ENCODE measurements at places on chromosomes 12 and 14.
A peak's percentile ranks its signal among the peaks of the same experiment; 100 is the strongest.

GRCh38 chr14:35883677-35884293, 57.6 kb downstream of the BRMS1L start:
- no peak for DNase-seq

DNA sequence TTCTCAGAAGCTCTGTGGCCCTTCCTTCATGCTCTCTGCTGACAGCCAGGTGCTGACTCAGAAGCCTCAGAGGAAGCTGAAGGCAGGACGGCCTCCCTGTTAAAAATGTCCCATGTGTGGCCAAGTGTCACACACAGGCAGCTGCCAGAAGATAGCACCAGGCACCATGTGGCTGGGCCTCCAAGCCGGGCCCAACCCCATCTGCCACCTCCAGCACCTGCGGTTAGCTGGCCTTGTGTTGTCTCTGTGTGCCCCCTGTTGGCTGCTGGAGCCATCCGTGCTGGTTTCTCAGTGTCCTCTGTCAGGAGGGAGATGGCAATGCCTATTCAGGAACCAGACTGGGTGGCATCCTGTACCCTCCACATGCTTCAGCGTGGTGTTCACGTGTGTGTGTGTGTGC, 63.2 kb downstream of the TSPAN11 start:
- no peak for DNase-seq

DNA sequence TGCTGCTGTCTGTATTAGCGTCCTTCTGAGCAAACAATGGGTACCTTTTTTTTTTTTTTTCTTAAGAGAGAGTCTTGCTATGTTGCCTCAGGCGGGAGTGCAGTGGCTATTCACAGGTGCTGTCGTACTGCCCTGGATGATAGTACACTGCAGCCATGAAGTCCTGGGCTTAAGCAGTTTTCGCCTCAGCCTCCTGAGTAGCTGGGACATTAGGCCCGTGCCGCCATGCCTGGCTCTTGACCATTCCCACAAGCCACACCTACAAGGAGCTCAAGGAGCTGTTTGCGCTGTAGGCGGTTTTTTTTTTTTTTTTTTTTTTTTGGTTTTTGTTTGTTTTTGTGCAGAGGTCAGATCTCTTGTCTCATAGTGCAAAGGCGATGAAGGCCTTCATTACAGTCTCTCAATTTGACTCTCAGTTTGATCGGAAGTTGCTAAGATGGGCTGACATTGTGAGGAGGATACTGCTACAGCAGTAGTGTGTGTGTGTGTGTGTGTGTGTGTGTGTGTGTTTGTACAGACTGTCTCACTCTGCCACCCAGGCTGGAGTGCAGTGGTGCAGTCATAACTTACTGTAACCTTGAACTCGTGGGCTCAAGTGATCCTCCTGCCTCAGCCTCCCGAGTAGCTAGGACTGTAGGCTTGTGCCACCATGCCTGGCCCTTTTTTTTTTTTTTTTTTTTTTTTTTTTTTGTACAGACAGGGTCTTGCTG, 34.2 kb downstream of the TRAF3 start:
- DNase-seq: no peak

DNA sequence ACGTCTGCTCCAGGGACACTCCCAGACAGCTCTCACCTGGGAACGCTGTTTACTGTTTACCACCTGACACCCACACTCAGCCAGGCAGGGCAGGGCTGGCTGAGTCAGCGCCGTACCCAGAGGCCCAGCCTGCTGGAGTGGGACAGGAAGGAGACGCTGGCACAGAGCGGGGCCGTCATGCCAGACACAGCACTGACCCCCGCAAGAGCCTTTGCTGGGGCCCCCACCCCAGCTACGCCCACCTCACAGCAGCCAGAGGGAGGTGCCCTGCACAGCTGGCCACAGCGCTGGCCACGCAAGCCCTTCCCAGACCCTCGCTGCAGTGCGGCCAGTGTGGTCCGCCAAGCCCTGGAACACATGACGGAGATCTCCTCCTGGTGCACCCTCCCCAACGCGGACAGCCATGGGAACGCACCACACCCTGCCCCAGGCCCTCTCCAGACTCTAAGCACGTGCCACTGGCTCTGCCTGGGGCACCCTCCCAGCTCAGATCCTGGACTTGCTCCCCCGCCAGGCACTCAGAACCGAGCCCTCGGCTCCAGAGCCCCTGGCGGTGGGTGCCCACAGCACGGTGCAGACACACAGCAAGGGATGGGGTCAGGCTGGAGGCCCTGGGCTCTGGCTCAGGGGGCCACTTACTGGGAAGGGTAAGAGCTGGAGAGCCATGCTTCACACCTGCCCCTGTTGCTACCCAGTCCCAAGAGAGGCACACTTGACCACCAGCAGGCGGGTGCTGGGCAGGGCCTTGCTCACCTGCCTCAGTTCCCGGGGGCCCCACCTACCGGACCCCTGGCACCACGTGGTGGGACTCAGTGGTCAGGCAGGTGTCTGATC, 5.7 kb downstream of the AHNAK2 start:
- no peak for DNase-seq

GRCh38 chr12:4224206-4224889, 49.2 kb upstream of the CCND2 start:
- DNase-seq: no peak

DNA sequence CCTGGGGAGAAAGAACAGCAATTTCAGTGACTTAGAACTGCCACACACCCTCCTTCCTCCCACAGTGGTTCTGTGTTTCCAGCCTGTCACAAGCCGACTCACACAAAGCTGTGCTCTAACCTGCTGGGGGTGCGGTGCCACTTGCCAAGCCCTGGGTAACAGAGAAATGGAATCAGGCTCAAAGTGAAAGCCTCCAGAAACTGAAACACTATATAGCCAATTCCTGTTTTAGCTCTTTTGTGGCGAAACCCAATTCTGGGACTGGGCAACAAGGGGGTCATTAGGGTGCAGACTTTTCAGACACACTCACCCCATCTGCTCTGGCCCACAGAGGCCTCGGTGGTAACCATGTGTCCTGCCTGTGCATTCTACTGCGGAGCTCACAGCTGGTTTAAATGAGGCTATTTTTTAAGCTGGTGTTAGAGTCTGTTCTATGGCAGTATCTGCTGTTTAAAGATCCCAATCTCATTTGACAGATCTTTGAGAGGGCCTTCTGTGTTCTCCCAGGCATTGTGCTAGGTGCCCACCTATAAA, 15.2 kb upstream of the ACTR6 start:
- no peak for DNase-seq

DNA sequence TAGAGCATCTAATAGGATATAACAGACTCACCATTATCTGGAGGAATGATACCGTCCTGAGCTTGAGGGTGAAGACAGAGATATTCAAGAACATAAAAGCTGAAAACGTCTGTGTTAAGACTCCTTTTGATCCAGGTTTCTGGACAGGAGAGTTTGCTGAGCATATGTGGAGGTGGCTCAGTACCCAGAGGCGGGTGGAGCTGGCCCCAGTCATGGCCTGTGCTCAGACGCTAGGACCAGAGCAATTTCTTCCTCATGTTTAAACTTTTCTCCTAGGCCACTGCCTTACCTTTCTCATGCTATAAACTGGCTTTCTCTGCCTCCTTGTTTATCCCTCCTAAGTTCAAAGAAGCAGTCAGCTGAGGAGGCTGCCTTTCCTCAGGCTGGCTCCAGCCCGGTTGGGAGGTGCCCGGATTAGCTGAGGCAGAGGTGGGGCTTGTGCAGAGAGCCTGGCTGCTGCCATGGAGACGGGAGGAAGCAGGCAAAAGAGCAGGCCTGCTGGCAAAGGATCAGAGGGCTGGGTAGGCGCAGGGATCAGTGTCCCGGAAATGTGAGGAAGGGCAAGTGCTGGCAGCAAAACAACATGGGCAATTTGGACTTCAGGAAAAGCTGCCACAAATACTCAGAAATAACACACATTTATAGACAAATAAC, 13.7 kb downstream of the COA8 start:
- peak; percentile 59 for DNase-seq

DNA sequence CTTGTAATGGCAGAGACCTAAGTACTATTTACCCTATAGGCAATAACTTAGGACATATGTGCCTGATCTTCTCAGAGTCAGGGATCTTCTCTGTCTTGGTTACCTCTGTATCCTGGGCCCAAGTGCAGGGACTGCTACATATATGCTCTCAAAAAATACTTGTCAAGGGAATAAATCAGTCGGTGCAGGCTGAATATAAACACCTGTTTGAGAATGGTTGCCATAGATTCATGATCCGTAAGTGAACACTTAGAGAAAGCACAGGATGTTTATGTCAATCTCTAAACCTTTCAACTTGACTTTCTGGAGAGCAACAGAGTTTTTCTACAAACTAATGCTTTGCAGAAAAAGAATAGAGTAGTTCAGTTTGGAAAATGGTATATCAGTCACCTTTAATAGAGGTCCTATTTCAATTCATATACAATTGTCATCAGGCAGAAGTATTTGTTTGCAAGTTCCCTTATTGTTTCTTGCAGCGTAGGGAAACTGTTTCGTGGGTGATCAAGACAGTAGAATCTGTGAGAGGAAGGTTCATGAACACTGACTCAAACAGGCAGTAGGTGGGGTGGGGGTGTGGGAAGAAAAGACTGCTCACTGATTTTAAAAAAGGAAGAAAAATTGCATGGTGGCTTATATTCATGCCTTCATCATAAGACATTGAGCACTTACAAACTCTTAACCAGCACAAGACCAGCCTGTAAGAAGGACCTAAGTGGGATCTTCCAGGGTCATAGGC, 6.0 kb upstream of the UBE2N start:
- DNase-seq: no peak

DNA sequence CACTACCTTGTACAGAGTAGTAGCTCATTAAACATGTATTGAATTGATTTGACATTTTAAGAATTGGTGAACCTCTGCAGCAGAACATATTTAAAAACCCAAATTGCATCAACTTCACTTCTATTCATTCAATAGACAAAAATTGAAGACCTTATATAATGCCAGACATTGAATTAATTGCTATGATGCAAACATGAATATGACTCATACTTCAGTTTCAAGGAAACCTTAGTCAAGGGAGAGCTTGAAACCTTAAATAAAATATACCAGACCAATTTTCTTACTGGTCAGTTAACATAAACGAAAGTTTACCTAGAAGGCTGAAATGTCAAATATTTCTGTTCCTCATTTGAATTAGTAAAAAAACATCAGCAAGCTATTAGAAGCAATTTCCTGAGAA, 5.0 kb upstream of the MGAT4C start:
- no peak for DNase-seq

- DNase-seq: no peak
These were observed 19.5 kb downstream of the TTC9 start for GRCh38 chr14:70660967-70661893.

DNA sequence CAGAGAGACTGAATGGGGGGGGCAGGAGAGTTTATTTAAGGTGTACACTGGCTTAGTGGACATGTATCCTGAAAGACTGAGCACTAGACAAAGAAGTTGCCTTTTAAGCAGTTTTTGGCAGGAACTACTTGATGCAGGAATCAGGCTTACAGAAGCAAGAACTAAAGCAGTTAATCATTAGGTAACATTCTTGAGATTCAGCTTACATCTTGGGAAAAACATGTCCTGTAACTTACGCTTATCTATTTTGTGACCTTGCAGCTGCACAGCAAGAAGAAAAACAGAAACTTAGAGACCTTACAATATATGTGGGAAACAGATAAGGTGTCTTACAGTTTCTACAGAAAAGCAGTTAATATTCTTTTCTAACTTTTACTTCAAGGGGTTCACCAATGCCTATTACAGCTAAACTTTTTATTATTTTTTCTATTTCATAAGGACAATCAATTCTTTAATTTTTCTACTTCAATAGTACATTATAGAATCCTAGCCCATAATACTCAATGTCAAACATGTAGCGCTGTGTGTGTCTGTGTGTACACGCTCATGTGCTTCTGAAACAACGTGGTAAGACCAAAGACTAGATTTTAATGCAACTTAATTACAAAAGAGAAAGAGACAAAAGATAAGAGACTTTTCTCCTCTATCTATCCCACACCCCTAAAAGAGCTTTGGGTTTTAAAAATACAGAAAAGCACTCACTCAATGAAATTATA, 276.9 kb downstream of the PRKD1 start:
- no peak for DNase-seq

DNA sequence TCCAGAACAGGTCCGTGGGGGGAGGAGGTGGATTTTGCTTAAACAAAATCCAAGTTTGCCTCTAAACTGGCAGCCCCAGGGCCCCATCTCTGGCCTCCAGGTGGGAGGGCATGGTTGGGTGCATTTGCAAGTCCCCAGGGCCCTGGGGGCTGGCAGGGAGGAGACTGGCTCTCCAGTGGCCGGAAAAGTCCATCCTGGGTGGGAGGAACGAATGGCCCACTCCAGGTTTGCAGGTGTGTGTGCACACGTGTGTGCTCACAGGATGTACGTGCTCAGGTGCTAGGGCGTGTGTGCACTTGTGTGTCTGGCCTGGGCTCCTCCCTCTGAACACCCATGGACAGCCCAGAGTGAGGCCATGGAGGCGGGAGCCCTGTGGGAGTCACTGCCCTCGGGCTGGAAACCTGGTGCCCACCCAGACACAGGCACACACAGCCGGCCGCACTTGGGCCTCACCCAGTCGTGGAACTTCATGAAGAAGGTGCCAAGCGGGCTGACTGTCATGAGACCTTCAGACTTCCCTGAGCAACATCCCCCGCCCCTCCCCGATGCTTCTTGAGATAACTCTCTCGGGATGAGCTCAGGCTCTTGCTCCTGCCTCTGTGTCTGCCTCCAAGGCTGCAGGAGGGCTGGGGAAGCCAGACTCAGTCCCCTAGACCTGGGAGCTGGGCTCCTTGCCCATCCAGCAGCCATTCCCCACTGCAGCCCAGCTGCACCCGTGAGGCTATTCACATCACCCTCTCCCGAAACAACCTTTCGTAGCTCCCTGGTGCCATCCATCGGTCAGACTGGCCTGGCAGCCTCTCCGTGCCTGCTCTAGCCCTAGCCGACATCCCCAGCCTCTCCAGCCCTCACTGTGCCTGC, 9.4 kb downstream of the AHNAK2 start:
- no peak for DNase-seq

DNA sequence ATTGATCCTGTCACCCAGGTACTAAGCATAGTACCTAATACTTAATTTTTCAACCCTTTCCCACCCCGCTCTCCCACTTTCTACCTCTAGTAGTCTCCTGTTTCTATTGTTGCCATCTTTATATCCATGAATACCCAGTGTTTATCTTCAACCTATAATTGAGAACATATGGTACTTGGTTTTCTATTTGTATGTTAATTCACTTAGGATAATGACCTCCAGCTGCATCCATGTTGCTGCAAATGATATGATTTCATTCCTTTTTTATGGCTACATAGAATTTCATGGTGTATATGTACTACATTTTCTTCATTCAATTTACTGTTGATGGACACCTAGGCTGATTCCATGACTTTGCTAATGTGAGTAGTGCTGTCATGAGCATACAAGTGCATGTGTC, 547.3 kb upstream of the NOVA1 start:
- DNase-seq: no peak

DNA sequence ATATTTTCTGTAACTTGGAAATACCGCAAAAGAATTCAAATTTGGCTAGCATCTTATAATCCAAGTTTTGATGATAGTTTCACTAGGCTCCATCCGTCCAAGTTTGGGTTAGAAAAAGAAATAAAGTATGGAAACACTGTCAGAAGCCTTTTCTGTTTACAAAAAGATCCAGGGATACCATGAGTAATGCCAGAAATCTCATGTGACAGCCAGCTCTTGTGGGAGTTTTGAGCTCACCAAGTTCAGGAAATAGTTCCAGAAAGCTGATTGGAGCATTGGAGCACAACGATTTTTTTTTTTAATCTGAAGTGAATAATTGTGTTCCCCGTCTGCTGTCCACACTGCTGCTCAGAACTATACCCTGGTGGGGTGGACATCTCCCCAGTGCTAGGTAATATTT, 229.7 kb upstream of the NPAS3 start:
- no peak for DNase-seq

GRCh38 chr12:113684053-113684907, 212.6 kb upstream of the LHX5 start:
- DNase-seq: peak; percentile 17

GRCh38 chr14:103066399-103066798, 9.1 kb upstream of the CDC42BPB start:
- DNase-seq: no peak

Measured in NCI-H1105 (cell line).